Activated naive CD4-positive, alpha-beta T cell (primary cell): ENCODE measurements at places on chromosomes 16 and 17.

DNA sequence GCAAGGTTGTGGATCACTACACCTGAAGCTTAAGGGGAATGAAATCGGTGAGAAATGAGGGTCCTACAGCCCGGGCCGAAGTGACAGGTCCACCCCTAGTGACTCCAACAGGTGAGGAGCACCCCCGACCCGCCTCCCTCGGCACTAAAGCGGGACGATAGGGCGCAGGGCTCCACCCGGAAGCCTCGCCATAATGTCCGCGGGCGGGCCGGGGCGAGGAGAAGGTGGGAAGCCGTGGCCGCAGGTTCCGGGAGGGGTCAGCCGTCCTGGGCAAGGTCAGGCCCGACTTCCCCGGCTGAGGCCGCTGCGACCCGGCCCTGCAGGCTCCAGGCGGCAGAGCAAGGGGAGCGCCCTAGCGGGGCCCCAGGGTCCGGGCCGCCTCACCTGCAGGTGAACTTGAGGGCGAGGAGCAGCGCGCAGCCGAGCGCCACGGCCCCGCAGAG lies 543 bp downstream of the TXNDC11 start:
- no peak for DNase-seq

DNA sequence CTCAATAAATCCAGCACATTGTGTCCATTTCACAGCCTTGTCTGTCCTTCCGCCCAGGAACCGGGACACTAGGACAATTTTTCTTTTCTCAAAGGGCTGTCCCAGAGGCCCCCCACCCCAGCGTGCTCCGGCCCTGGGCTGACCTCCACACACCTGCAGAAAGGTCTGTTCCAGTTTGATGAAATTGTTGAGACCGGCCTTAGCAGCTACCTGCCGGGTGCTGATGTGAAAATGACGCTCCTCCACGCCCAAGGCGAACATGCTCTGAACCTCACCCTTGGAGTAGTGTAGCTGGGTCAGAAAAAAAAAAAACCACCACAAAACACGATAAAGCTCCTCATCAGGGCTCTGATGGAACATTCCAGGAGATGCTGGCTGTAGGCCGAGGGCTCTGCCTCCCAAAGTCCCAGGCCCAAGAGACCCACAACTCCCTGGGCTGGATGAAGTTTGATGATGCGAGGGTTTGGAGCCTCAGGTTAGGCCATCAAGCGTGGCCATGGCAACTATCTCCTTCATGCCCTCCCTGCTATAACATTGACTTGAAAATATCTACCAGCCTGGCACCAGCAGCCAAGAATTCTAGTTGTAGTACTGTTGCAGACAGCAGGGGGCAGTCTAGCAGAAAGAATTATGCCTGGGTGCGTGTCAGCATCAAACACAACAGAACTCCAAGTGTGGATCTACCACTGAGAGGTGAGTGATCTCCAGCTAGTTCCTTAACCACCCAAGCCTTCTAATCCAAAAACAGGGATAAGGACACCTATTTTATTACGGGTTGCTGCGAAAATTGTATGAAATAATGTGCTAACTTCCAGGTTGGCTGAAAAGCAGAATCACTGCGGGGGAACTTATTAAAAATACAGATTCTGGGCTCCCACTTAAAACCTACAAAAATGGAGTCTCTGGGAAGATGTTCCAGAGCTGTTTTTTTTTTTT lies 62.1 kb downstream of the RMI2 start:
- peak; percentile 14 for DNase-seq

DNA sequence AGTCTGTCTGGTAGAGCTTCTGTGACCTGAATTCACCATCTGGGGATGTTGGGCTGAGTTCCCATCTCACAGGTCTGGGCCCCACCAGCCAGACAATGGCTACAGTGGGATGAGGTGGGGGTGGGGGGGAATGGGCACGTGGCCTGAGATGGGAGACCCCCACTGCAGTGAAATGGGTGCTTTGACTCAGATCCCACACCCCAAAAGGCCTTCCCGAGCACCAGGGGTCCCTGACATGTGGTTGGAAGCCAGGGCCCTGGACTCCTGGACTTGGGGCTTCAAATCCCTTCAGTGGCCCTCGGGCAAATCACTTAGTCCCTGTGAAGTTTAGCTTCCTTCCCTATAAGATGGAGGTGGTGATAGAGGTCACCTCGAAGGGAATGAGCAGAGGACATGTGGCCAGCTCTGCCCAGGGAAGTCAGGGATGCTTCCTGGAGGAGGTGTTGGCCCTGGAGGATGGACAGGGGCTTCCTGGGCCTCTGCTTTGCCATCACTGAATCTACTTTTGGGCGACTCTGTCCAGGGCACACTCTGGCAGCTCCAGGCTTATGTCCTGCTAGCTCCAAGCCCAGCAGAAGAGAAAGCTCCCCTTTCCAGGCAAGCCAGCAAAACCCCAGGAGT lies 218.1 kb downstream of the KATNIP start:
- no peak for DNase-seq

- DNase-seq = peak; percentile 27
Observed at GRCh38 chr17:50816771-50817751, 18.3 kb upstream of the WFIKKN2 start.

DNA sequence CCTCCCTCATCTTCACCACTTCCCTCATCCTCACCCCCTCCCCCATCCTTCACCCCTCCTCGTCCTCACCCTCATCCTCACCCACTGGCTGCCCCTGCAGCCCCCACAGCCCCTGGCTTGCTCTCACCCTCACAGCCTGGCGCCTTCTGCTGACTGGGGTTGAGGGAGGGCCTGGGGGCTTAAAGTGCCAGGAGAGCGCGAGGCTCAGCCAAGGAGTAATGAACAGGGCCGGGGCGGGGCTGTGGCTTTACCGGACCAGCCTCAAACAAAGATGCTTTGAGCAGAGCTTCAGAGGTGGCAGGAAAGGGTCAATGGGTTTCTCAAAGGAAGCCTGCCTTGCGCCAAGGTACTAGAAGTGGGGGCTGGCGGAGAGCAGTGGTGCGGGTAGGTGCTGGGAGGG lies at the start of gene PRSS33:
TSS of gene PRSS33 (minus strand) at position 155 of the 400 bp plus-strand sequence. CDS start 1,013 bp downstream, outside the sequence.
- no peak for DNase-seq
